ENCODE measurements at places on chromosomes 16 and 17.

- peak; percentile 3 for DNase-seq
These were observed 256.0 kb upstream of the ELAC2 start for GRCh38 chr17:13273806-13274205.

DNA sequence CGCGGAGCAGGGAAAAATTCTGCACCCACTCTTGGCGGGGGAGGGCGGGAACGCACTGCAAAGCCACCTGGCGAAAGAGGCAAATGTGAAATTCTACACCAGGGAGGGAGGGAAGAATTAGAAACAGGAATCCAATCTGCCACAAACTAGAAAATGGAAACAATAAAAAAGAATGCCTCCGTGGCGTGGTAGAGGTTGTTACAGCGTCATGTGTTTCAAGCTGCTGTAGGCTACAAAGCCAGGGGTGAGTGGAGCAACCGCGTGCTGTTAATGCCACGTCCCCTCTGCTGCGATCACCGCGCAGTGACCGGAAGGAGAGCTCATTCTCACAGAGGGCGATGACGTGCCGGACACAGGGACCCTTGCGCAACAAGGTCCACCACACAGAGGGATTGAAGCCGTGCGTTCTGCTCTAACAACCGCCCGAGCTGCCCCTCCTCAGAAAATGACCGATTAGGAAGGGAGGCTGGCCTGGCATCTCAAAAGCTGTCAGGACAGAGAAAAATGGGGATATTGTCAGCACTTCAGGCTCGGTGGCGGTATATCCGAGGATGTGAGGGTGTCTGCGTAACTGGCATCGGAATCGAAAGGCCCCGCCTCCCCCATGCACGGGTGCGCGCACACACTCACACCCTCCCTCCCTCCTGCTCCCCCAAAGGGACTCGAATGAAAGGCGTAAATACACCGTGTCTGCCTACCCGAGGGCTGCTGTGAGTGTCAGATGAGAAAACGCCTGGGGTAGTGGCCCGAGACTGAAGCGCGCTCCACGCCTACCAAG lies 70.8 kb upstream of the TNRC6C start:
- DNase-seq: no peak

- DNase-seq: no peak
These were observed 26.8 kb downstream of the NLRP1 start for GRCh38 chr17:5557485-5557884.

DNA sequence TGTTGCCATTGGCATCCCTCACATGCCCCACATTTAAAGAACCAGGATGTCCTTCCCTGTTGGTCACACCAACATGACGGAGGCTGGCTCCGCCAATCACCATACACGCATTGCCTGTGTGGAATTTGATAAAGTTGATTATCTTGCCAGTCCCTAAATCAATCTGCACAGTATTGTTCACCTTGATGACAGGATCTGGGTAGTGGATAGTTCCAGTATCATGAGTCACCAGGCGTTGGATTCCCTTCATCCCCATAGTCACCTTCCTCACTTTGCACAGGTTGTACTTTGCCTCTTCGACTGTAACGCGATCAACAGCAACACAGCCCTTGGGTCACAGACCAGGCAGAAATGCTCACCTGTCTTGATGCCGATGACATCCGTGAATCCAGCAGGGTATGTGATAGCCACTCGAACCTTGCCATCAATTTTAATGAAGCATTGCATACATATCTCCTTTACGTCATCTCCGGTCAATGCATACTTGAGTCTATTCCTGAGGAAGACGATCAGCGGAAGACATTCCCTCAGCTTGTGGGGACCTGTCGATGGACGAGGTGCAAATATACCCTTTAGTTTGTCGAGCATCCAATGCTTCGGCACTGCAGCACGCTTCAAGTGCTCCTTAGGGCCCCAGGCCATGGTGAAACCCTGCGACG lies 14.2 kb downstream of the CTRB2 start:
- no peak for DNase-seq

- DNase-seq: no peak
These were observed 123.5 kb upstream of the PLCG2 start for GRCh38 chr16:81655469-81656162.

DNA sequence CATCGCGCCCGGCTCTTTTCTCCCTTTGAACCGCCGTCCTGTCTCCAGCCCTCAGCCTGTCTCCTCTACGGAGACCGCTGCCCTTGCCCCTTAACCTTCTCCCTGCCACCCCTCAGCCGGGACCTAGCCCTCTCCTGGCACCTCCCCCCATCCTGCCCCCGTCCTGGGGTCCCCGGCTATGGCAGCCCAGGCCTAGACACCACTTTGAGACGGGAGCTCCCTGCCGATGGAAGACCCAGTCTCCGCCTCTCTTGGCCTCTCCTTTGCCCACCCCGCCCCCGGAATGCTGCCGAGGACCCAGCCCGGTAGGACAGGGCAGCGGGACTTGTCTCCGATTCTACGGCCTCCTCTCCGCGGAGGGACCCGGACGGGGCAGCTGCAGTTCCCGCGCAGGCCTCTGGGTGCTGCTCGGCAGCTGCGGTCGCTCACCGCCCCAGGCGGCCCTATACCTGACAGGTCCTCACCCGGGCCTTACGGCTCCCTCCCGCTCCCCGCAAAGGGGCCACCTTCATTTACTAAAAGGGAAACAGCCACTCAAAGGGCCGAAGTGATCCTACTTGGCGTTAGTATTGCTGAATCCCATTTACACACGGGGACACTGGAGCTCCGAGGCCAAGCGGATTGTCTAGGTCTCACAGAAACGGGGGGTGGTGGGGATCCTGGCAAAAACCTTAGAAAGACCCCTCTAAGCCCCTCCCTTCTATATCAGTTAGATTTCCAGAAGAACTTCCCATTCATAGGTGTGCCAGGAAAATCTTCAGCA lies 32.6 kb upstream of the TAC4 start:
- DNase-seq: peak; percentile 49

- DNase-seq: no peak
These were observed 55.5 kb downstream of the OTOA start for GRCh38 chr16:21719283-21719682.

Measured in T1000 (cell line).